IPS-NIHi11 (cell line): ENCODE measurements at places on chromosomes 7 and 10.
A peak's percentile ranks its signal among the peaks of the same experiment; 100 is the strongest.

DNA sequence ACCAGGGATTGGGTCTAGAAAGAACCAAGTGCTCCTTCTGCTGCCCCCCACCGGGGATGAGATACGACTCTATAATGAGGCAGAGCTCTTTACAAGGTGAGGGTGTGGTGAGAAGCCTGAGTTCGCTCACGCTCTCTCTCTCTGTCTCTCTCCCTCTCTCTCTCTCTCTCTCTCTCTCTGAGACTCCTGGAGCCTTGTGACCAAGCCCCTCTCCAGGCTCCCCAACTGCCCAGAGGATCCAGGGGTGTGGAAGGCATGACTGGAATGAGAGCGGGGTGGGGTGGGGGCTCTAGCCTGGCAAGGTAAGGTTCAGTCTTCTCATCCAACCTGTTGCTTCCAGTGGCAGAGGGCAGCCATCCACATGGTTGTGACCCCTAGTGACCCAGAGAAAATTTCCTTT, 3.1 kb upstream of the PTF1A start:
- no peak for DNase-seq

- no peak for DNase-seq
These were observed 126.1 kb downstream of the PFKFB3 start for GRCh38 chr10:6328699-6329423.

DNA sequence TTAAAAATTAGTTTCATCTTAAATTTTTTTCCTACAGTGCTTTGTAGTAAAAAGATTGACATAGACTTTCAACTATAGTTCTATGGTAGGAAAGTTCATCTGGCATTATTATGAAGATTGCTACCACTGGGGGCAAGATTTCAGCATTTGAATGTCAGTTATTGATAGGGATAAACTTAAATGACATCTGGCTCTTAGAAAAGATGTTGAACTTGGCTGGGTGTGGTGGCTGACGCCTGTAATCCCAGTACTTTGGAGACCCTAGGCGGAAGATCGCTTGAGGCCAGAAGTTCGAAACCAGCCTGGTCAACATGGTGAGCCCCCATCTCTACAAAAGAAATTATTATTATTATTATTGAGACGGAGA, 1.4 kb upstream of the TRA2A start:
- DNase-seq: no peak

- DNase-seq: peak; percentile 95
These were observed at the start of gene SMO for GRCh38 chr7:129188372-129188891. Gene SMO (plus strand): TSS chr7:129188633. CDS start chr7:129189152, 519 bp downstream.

- no peak for DNase-seq
These were observed 19.4 kb downstream of the JCAD start for GRCh38 chr10:30039988-30040387.

DNA sequence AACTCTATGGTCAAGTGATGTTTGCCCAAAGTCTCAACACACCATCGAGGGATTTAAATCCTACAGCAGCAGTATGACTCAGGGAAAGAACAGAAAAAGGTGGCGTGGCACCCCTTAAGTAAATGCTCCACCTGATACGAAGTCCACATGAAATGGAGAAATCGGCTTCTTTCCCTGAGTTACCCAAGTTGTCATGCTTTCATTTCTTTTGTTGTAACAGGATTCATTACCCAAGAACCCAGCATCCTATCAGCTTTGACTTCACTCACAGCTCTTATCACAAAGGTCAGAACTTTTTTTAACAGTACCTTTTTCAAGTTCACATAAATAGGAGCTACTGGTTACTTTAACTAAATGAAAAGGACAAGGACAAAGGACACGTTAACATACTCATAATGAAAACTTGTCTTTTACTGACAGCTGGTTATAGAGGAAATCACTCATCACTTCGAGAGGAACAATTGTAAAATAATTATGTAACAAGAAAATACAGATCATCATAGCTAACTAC, 219.8 kb upstream of the FRMD4A start:
- DNase-seq: no peak

GRCh38 chr10:86642021-86642420, 12.3 kb upstream of the OPN4 start:
- DNase-seq: no peak

- DNase-seq: no peak
These were observed 246.3 kb downstream of the SKIDA1 start for GRCh38 chr10:21279217-21279575.

DNA sequence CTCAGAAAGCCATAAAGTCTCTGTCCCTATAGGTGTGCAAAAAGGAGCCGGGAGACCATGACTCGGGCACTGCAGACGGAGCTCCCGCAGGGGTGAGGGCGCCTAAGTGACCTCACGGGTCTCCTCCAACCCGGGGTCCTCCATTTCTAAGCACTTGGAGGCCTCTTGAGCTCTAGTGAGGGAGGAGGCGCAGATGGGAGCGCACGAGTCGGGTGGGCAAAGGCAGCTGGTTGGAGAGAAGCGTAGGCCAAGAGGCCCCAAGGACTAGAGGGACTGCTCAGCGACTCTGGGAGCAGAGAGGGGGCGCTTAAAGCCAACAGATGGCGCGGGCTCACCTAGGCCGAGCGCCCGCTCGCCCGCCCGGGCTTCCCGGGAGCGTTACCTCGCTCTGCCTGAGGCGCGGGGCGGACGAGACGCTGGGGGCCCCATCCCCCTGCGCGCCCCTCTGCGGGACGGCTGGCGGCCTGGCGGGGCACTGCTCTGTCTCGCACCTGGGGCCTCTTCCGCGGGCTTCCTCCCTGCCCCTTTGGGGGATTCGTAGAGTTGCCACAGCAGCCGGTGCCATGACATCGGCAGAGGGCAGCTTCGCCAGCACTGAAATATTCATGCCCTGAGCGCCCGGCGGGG, 523 bp upstream of the CDH23 start:
- peak; percentile 85 for DNase-seq
